ENCODE measurements at places on chromosomes 7 and 10.

GRCh38 chr10:107496594-107496993, 332.1 kb upstream of the SORCS1 start:
- no peak for DNase-seq

- no peak for DNase-seq
Observed at GRCh38 chr7:37669818-37670217, 13.7 kb upstream of the GPR141 start.

DNA sequence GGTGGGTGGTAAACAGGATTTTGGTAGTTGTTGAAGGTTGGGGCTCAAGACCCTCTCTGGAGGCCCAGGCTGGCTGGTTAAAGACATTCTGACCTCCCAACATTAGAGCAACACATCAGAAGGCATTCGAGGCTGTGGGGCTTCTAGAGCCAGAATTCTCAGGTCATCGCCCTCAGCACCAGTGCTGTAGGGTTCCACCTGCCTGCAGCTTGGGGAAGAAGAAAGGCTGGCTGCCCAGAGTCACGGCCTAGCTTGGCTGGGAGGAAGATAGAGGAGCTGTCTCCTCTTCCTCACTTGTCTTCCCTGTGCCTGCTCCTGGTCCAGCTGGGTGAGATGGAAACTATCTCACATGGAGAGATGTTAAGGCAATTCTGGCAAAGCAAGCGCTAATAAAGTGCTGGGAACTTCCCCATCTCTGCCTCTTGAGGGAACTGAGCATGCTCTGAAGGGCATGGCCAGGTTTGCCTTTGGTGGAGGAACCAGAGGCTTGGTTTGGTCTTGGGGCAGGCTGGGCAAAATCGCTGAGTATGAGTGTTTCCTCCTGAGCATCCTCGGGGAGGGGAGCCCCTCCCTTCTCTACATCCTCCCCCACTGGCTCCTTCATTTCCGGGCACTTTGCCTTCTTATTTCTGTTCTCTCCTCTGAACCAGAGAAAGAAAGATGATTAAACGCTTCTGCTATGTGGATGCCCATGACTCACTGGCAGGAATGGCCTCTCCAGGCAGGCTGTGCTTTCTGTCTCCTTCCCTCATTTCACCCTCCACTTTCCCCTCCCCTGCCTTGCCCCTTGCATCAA, 509.0 kb upstream of the PODXL start:
- DNase-seq, result peak; percentile 91

- no peak for DNase-seq
Observed at GRCh38 chr10:12269056-12269455, 73.1 kb downstream of the CDC123 start.

DNA sequence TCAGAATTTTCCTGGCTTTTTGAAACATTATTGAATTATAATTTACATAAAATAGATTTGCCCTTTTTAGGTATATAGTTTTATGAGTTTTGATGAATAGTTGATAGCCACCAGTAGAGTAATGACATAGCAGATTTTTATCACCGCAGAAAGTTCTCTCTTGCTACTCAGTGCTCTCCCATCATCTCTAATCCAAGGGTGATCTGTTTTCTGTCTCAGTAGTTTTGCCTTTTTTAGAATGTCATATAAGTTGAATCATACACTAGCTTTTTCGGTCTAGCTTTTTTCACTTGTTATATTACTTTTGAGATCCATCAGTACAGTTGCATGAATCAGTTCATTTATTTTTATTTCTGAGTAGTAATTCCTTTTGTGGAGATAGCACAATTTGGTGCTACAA, 17.9 kb downstream of the RSBN1L start:
- no peak for DNase-seq

DNA sequence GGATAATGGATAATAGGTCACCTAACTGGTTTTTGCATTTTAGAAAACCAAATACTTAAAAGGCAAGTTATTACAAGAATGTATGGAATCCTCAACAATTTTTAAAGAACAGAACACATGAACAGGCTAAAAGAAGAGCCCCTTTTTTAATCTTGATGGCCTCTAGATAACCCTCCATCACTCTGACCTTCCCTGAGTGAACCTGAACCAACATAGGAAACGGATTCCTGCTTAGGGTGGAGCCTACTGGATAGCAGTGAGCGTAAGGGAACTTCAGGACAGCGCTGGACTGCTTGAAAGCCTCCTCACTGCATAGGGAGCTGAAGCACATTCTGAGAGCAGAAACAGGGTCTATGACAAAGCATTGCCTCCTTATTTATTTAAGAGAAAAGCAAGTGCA, 20.5 kb downstream of the TRPV5 start:
- no peak for DNase-seq

- no peak for DNase-seq
Observed at GRCh38 chr7:95481271-95482165, 4.2 kb upstream of the ASB4 start.

DNA sequence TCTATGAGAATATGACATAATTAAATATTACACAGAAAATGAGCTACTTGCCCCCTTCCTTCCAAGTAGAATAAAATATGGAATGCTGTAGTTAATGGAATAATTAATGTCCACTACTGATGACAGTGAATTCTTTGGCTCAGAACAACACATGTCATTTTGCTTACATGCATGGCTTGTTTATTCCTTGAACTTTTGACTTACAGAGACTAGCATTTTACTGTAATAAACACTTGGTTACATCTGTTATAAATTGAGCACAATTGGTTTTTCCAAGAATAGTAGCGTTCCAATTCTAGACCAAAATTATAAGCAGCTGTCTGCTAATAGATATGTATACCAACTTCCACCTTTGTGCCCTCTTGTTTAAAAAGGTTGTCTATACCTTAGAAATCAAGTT, 286.7 kb downstream of the OTUD1 start:
- no peak for DNase-seq

GRCh38 chr7:157625973-157626742, 289.4 kb downstream of the DNAJB6 start:
- DNase-seq, result no peak

DNA sequence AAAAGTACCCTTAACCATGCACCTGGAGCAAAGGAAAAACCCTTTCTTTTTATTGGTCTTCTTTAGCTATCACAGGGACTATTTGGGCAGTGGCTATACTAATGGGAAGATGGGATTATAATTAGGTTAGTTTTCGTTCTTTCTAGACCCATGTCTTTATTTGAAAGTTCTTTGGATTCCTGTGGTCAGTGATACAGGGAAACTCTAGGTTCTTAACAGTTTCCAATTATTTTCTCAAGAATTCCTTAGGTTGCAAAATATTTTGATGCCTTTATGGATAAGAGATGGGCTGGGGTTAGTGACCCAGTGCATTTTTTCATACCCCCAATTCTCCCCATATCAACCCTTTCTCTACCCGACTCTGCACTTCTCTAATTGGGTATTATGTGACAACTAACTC, 49.0 kb downstream of the ADD3 start:
- DNase-seq, result peak; percentile 69

DNA sequence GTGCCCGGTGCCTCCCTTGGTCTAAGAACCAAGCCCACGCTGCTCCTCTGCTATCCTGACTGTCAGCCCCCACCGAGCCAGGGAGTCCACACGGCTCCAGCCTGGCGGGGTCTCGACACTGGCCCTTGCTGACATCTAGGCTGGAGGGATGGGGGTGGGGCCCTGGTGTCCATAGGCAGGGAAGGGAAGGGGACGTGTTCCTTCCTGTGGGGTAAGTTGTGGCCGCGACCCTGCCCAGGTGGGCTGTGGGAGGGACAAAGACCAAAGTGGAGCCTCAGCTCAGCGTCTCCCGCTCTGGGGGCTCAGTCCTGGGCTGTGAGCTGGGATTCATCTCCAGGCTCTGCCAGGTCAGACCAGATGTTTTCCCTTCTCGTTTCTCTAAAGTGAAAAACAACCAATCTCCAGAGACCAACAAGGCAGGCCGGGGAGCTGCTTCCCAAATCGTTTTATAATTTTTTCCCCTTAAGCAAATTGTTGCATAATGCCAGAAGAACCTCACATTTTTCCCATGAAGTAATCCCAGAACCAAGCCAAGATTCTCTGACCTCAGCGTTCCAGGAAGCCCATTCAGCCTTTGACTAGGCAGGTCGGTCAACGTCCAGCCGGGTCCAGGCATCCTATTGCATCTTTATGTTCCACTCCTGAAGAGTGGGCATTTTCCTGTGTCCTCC, 101.2 kb downstream of the RGS10 start:
- DNase-seq, result no peak

GRCh38 chr10:14219411-14219810, 111.3 kb downstream of the FRMD4A start:
- DNase-seq, result no peak

- DNase-seq, result no peak
Observed at GRCh38 chr7:55082228-55082603, 63.4 kb downstream of the EGFR start.

DNA sequence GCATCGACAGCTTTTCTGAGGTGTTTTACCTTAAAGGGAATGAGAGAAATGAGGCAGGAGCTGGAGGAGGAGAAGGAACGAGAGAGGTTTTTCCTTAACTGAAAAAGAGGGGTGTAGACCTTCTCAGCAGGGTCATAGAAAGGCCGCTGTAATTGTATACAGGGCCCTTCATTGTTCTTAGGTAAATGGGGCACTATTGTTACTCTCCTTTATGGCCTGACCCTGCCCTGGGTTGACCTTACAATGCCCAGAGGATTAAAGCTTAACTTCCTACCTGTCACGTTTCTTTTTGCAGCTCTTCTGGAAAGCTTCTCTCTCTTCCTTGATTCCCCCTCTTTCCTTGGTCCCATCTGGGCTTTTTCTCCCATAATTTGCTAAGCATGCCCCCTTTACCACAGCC, 13.7 kb upstream of the PDLIM1 start:
- DNase-seq, result no peak

- DNase-seq, result no peak
Observed at GRCh38 chr7:47477191-47478016, 104.5 kb downstream of the TNS3 start.

- DNase-seq, result no peak
Observed at GRCh38 chr10:33536508-33536907, 202.0 kb upstream of the NRP1 start.

GRCh38 chr7:151876899-151877777, at the start of gene PRKAG2:
Gene PRKAG2 (minus strand): TSS chr7:151877115. CDS start chr7:151876620, 495 bp downstream.
- no peak for DNase-seq

- DNase-seq, result no peak
Observed at GRCh38 chr7:47500103-47500563, 81.8 kb downstream of the TNS3 start.

DNA sequence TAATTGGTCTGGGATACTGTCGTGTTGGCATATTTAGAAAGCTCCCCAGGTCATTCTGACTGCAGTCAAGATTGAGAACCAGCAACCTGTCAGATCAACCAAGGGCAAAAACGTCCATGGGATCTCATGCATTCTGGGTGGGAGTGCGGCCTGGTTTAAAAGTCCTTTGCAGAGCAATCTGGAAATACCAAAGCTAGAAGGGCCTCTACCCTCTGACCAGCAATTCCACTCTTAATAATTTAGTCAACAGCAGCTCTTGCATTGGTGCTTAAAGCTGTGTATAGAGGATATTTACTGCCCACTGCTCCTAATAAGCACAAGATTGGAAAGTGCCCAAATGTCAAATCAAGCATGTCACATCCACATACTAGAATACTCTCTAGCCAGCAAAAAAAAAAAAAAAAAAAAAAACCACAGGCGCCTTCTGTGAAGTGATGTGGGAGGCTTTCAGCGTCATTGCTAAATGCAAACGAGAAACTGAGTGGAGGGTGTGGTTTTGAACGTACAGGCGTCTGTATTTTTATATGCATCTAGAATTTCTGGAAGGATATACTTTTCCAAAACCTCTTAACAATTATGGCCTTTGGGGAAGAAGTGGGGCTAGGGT, 44.8 kb upstream of the HSPA12A start:
- DNase-seq, result no peak

DNA sequence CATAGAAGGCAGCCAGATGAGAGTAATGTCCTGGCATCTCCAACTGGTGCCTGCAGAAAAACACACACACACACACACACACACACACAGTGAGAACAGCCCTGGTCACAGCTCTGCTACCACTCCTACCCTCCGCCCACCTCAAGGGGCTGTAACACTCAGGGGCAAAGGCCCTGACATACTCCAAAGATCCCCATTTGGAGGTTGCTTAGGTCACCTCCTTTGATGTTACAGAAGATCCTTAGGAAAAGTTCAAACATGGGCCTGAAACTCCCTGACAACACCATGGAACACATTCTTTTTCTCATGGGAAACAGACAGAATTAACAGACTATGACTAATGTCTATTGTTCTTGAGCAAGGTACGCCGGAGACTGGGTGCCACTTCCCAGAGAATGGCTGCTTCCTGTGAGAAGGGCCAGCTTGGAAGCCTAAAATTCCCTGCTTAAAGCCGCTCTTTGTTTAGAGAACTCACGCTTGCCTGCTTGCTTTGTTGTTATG, 27.7 kb downstream of the DENND11 start:
- peak; percentile 72 for DNase-seq

GRCh38 chr10:97065686-97066660, 119.8 kb downstream of the SLIT1 start:
- no peak for DNase-seq

- no peak for DNase-seq
Observed at GRCh38 chr7:141587304-141587703, 36.1 kb downstream of the AGK start.

DNA sequence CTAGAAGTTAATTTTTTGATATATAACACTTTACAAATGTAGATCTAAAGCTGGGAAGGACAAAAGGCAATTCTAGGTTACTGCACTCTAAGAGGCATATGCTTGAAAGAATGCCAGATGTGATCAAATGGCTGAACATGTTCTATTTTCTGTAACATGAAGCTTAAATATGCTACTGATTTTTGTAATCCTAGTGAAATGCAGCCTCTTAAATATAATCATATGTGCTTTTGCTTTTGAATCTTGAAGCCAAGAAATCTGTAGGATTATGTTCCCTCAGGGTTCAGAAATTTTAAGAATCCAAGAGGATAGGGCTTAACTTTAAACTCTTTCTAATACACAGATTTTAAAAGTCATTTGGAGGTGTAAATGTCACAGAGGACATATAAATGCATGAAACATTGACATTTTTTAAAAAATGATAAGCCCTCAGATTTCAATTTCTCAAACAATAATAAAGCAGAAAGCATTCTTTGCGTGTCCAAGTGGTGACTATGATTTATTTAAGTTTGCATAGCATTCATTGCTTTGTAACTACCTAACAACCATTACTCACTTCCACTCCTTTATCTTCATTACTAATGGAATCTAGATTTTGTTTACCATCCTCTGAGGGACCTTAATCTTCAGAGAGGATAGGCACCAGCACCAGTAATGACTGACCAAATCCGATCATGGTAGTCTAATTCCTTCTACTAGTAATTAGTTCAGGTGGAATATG, 170.4 kb downstream of the MAGI2 start:
- peak; percentile 86 for DNase-seq

DNA sequence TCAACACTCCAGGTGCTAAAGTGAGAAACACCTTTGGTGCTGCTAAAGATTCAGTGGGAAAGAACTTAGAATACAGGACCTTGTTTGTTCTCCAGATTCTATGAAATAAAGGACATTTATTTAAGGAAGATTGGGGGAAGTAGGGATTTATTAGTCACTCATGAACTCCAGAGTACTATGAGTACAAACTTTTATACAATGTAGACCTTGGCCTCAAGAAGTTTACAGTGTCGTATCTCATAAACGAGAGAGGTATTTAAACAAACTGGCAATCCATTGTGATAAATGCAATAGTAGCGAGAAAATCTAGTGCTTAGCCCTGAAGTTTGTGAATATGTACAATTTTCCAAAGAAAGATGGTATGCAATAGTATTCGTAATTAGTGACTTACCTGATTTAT, 59.1 kb downstream of the TES start:
- DNase-seq, result no peak

GRCh38 chr7:34269084-34269483, 363.7 kb downstream of the BMPER start:
- DNase-seq, result no peak

- DNase-seq, result no peak
Observed at GRCh38 chr7:100157334-100158228, 942 bp downstream of the TRAPPC14 start.

- no peak for DNase-seq
Observed at GRCh38 chr7:100855515-100855914, 3.0 kb downstream of the SLC12A9 start.
